Fibroblast of skin of left biceps (primary cell): ENCODE measurements at places on chromosomes 3 and 15.

DNA sequence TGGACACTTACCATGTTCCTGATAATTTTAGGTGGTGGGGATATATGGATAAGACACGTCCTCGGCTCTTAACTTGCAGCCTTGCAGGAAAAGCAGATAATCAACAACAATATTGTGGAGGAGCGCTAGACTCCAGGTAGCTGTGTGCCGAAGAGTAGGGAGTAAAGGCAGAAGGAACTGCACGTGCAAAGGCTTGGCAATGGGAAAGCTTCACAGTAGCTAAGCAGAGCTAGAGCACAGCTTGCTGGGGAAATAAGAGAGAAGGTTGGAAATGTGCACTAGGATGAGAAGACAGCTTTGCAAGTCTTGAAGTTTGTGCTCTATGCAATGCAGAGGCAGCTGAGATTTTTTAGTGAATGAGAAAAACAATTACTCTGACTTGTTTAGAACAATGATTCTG, 12.4 kb downstream of the PSMA4 start:
- no peak for DNase-seq

DNA sequence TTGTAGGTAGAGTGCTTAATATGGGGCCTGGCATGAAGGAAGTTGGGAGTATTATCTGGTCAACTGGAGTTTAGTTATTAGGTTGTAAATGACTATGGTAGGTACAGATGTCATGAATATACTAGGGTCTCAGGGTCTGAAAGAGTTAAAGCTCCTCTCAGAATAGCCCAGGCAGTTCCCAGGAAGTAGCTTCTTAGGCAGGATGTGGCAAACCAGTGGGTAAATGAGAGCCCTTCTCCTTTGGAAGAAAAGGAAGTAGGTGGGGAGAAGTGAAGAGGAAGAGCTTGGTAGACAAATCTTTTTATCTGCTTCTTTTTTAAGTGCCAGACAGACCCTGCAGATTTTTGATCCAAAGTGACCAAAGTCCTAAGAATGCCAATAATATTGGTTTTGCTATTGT, 24.5 kb downstream of the MAP2K1 start:
- no peak for DNase-seq

DNA sequence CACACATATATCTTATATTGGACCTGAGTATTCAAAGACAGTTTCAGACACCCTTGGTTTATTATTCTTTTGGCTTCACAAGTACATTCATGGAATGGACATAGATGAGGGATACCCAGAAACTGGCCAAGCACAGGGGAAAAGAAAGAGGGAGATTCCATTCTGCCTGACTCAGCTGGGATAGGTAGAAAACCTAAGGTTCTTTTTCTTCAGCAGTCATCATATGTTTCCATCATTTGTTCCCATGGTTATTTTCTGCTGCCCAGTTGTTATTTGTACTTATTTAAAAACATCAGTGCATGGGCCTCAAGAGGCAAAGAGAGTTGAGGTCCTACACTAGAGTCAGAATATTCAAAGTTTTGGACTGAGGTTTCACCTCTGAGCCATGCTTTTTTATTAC, 91.8 kb downstream of the FILIP1L start:
- DNase-seq: no peak

- DNase-seq: no peak
These were observed 1.9 kb downstream of the PCLAF start for GRCh38 chr15:64379216-64379960.

- no peak for DNase-seq
These were observed 13.7 kb upstream of the GJD2 start for GRCh38 chr15:34768530-34768929.

- no peak for DNase-seq
These were observed 2.2 kb upstream of the GRAMD2A start for GRCh38 chr15:72199721-72200212.

DNA sequence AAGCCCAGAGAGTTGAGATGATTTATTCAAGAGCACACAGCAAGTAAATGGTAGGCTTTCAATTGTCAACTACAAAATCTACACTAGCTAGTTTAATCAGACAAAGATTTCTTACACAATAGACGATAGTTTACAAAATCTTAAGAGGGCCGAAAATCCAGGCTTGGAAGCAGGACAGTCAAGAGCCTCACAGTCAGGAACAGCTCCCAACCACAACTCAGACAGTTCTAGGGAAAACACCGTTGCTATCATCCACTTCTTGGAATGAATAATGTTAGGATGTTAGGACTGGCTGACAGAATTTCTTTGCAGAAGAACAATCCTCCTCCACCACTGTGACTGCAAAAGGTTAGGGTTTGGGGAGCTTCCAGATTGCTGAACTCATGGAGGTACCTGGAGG, 290.8 kb upstream of the ZPLD1 start:
- DNase-seq: no peak

DNA sequence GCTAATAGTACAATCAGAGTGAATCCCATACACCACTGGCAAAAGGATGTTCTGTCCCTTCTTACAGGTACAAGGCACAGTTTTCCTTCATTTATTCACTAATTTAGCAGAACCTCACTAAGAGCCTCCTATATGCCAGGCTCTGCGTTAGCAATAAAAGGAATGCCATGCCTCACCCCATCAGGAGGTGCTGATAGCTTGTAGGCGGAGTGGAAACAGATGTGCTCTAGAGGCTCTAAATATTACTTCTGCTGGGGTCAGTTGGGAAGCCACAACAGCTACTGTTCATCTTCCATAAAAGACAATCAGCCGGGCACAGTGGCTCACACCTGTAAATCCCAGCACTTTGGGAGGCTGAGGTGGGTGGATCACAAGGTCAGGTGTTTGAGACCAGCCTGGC, 24.4 kb downstream of the MLH1 start:
- no peak for DNase-seq

GRCh38 chr3:13475871-13476590, 4.1 kb upstream of the HDAC11 start:
- DNase-seq: no peak

GRCh38 chr15:59531066-59531675, 80.4 kb upstream of the GCNT3 start:
- DNase-seq: no peak

DNA sequence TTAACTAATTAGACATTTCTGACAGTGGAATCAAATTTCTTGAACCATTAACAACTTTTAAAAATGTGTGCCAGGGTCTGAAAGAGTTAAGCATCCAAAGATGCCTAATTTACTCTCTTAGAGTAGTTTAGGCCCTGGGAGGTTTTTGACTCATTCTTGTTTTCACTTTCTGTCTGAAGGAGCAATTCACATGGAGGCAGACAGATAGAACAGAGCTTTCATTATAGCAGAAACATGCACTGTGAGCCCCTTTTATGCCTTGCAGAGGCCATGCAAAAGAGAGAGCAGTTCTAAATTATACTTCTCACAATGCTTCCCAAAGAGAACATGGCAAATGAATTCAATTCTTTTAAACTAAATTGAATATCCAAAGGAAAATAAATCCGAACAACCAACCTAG, 554.8 kb downstream of the MFSD1 start:
- no peak for DNase-seq

GRCh38 chr15:50257332-50257731, 8.2 kb downstream of the HDC start:
- DNase-seq: no peak

- no peak for DNase-seq
These were observed 19.7 kb downstream of the TM4SF4 start for GRCh38 chr3:149494022-149494758.

- no peak for DNase-seq
These were observed 23.4 kb downstream of the PARP16 start for GRCh38 chr15:65263313-65263712.

DNA sequence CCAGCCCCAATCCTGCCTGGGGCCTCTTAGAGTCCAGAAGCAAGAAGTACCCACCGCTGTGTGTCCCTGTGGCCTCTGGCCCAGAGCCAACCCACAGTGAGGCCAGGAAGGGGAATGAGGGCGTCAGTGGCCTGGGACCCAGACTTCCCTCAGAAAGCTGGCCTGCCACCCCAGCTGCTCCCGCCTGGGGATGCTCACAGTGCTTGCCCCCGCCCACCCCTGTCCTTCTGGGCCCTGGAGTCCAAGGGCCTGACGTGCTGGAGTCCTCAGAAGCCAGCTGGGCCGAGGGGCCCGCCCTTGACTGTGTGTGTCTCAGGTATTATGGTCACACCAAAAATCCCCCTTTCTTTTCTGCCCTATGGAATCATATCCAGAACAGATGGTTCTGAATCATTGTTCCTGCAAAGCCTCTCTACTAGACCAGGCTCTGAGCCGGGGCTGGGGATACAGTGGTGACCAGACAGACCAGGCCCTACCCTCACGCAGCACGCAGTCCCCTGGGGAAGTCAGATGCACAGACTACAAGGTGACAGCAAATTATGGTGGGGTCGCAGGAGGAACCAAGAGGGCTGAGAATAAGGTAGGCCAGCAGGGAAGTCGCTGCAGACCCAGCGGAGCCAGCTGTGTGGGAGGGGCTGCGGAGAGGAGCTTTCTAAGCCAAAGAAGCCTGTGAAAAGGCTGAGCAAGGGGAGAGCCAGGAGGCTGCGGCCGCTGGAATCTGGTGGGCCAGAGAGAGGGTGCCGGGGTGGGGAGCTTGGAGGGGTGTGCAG, 99.1 kb downstream of the VGLL4 start:
- DNase-seq: no peak

DNA sequence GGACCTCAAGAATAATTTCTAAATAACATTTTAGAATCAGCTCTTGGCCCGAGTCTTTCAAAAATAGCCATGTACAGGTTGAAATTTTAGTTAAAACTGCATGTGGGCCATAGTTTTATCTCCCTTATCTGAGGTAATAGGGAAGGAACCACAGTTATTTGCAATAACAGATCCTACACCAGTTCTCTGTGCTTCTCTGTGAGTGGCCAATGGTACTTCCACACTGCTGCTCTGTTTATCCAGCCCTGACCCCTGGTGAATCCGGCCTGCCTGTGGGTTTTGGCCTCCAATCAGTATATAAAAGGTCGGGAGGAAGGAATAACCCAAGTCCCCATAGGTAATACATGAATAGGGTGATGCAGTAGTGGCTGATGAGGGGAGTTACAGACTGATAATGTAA, 48.0 kb upstream of the TNIK start:
- DNase-seq: no peak

- DNase-seq: no peak
These were observed 87.7 kb downstream of the REC114 start for GRCh38 chr15:73530649-73531048.

DNA sequence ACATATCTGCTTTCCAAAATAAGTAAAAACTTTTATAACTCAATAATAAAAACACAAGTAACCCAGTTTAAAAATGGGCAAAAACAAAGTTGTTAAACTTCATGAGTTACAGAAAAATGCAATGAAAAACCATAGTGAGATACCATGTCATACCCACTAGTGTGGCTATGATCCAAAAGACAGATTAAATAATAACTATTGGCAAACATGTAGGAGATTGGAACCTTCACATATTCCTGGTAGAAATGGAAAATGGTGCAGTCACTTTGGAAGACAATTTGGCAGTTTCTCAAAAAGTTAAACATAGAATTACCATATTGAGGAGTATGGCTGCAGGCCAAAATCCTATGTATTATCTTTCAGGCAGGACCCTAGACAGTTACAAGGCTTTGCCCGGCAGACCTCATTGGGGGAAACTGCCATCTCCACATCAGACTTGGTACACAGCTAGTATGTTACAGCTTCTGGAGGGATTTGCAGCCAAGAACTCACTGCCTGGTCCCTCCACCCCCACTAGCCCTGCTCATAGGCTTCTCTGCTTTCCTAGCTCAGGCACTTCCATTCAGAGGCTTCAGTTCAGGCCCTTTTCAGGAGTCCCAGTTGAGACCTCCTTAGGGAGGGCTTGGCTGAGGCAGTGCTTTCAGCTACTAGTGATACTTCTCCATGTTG, 147.8 kb downstream of the NEK10 start:
- no peak for DNase-seq

GRCh38 chr3:81728766-81729544, 32.5 kb downstream of the GBE1 start:
- peak; percentile 47 for DNase-seq

DNA sequence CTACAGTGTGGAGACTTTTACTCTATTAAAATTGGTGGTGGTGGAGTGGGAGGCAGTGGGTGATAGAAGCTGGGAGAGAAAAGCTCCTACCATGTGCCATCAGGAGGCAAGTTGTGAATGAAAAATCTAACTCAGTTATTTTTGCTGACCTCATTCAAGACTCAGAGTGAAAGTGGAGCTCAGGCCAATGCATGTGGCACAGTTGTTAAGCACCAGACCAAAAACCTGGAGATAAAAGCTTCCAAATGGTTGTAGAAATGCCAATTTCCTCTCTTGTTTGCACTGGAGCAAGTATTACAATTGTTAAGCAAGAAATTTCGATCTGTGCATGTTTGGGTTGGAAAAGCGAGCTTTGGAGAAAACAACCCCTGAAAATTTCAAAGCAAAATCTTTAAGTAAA, 81.5 kb upstream of the PRICKLE2 start:
- DNase-seq: no peak

DNA sequence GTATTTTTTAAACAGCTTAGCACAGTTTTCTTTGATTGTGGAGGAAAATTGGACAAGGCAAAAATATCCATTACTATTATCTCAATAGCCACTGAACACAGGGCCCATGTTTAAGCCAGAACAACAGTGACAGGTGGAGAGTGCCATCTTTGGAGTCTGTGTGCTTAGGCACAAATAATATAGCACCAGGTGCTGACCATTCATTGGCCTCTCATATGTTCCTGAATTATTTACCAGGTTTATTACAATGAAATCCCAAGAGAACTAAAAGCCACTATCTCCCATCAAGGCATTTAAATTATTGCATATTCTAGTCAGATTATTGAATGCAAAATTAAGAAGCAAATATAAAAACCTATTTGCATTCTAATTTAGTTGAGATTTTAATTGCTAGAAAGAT, 39.6 kb downstream of the GPR156 start:
- no peak for DNase-seq

DNA sequence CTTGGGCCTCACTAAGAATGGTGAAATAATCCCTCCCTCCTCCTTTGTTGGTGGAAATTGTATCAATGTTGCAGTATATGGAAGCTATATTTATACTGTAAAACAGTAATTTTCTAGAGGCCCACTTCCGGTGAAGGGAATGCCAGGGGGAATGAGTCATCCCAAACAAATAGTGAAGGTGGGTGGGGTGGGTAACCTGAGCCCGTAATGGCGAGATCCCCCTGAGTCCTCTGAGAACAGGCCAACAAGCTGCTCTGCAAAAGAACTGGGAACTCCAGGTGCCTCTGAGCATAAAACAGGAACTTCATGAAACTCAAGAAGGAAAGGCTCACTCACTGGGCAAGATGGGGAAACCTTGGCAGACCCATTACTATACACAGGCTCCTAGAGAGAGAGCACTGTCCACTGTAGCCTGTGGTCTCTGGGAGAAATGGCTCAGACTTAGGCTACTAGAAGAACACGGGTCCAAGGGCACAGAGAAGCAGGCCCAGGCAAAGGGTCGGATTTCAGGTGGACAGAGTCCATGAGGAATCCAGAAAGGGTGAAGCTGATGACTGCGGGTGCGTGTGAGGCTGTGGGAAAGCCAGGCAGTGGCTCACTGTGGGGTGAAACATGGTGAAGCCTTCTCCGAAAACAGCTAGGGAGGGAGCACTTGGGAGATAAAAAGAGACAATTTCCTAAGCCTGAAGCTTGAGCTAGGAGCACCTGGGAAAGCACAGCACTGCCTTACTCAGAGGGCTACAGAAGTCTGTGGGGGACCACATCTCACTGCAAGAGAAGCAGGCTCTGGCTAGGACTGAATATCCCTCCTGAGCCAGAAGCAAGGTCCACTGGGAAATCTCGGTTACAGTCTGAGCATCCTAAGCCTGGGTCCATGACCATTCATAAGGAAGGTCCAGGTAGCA, 19.8 kb downstream of the LARP6 start:
- peak; percentile 76 for DNase-seq
